Stimulated activated CD8-positive, alpha-beta memory T cell treated with anti-CD3 and anti-CD28 coated beads, Interleukin-15, amount 100 ng/mL, for 48 hours (primary cell): ENCODE measurements at places on chromosomes 2 and 18.

- DNase-seq: no peak
Observed at GRCh38 chr2:119259296-119259860, 35.7 kb downstream of the STEAP3 start.

- no peak for DNase-seq
Observed at GRCh38 chr2:11904941-11905340, 158.5 kb downstream of the LPIN1 start.

DNA sequence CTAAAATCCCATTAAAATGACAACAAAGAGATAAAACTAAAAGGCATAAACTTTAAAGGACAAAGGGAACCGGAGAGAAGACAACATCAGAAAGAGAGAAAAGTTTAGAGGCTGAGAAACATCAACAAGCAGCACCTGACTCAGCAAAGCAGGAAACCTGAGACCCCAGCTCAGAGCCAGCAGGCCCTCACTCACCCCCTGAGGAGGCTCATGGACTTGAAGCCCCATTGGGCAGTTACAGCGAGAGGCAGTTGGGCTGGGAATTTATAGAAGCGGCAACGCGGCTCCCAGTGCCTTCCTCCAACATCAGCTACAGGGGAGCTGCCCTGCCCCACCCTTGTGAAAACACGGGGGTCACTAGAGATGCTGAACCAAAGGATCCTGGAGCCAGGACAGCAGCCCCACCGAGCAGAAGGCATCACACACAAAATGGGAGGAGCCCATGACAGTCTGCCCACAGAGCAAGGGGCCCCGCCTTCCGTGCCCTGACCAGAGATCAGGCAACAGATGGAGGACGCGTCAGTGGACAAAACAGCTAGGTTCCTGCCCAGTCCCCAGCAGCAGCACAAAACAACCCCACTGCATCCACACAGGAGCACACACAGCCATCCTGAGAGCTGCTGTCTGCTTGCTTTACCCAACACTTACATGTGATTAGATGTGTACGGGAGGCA lies 52.7 kb downstream of the CMPK2 start:
- no peak for DNase-seq

GRCh38 chr2:32355976-32356680 lies 695 bp upstream of the BIRC6 start:
- DNase-seq: no peak

- DNase-seq: no peak
Observed at GRCh38 chr18:63016270-63016669, 300.9 kb downstream of the PHLPP1 start.

DNA sequence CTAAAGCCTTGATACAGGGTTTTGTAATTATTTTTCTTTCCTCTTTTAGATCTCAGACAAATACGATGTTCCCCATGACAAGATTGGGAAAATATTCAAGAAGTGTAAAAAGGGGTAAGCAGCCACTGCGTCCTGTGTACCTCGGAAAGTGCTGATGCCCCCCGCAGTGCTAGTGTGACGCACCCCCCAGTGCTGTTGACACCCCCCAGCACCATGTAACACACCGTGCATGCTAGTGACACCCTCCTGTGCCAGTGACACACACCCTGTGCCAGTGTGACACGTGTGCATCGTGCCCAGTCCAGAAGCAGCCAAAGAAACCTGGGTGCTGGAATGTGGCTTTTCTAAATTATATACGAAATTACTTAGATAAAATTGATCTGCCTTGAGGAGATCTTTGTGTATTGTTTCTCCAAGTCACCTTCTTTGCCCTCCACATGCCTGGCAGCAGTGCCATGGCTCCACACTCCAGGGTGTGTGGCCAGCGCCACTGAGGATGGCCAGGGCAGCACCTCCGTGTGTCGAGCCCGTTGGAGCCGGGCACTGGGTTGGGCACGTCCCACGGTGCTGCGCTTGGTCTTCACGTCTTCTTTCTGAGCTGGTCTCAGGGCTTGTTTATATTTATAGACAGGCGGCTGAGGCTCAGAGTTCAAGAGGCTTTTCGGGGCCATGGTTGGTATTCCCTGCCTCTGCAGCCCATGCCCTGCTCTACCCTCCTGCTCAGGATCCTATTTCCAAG lies 44.3 kb upstream of the KLF11 start:
- no peak for DNase-seq

- DNase-seq: no peak
Observed at GRCh38 chr2:1088940-1089339, 138.3 kb downstream of the SNTG2 start.

- DNase-seq: no peak
Observed at GRCh38 chr2:133304344-133304743, 263.9 kb downstream of the NCKAP5 start.

DNA sequence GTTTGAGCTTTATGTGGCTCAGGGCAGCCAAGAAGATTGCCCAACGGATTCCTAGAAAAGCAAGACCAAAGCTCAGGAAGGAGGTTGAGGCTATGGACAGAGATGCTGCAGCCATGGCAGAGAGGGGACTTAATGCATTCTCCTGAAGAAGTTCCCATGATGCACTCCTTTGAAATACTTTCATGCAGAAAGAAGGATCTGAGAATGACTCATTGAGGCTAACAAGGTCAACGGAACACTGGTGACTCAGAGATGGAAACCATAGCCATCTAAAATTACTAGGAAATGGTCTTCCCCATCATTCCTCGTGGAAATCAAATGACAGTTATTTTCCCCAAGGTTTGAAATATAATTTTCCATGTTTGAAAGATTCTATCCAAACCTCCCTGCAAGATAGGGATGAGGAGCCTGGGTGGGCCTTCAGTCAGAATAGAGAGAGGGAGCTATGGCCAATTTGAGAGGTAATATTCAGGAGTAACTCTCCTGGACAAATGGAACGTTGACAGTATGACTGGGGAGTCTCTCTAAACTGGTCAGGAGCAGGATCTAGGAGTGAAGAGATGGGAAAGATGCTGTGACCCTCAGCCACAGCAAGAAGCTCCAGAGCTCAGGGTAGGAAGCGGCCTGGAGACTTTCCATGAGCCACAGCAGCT lies 63.0 kb downstream of the REEP1 start:
- no peak for DNase-seq

DNA sequence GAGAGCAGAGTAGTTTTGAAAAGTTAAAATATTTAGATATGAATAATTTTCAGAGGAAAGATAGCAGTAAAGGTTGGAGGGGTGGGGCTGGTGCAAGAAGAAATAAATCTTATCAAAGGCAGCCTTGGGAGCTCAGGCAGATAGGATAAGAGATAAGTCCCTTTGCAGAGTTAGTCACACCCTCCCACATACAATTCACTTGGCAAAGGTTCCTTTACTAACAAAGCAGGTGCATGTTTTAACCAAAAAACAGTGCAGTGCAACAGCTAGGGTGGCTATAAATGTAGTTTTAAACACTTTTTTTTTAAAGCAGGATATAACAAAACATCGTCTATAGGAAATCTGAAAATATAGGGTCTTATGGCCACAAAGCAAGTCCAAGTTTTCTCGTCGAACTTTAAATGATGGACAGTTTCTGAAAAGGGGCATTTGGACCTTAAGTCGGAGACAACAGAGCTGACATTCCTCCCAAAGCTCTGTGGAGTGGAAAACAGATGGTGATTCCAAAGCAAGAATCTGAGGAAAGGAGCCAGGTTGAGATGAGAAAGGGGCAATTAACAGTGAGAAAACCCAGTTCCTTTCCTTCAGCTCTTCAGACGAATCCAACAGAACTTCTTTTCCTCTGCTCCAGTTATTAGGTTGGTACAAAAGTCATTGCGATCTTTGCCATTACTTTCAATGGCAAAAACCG lies 53.0 kb downstream of the EPHA4 start:
- DNase-seq: no peak

GRCh38 chr2:125160947-125161346 lies 1135.9 kb downstream of the CNTNAP5 start:
- DNase-seq: no peak
